ENCODE measurements at places on chromosomes 4 and X.

DNA sequence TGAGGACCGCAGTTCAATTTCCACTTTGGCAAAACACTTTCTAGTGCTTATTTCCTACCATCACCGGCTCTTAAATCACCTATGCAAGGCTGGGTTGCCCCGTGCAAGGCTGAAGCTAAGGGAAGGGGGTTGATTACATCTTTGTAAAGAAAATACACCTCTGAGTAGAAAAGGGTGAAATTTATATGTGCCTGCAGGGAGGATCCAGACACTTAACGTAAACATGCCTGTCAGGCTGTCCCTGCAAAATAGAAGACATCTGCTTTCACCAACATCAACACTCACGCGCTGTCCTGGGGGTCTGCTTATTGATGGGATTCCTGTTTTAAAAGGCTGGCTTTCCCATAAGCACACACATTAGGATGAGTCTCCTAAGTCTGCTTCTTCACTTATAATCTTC, 92.0 kb downstream of the PRKX start:
- no peak for DNase-seq

- no peak for DNase-seq
These were observed 41.0 kb downstream of the GAB1 start for GRCh38 chr4:143377611-143378099.

- peak; percentile 82 for DNase-seq
These were observed 4.4 kb upstream of the PRDM8 start for GRCh38 chr4:80192937-80193336.

- DNase-seq = peak; percentile 16
These were observed 161.2 kb upstream of the WDFY3 start for GRCh38 chr4:85127653-85128052.

DNA sequence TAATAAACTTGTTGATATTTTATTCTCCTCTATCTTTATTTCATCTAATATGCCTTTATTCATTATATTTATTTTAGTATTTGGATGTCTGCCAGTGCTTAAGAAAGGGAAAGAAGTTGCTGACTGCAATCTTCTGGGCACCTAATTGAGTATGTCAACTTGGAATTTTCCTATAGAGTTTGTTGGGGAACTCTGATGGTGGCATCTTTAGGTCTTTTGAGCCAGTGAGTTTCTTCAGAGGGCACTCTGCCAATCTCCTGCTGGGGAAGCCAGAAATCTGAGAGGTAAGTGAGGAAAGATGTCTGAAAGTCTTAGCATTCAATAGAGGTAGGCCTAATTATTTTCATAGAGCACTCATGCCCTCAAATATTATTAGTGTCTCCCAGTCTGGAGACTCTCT, 475.0 kb downstream of the GABRG1 start:
- DNase-seq = no peak

DNA sequence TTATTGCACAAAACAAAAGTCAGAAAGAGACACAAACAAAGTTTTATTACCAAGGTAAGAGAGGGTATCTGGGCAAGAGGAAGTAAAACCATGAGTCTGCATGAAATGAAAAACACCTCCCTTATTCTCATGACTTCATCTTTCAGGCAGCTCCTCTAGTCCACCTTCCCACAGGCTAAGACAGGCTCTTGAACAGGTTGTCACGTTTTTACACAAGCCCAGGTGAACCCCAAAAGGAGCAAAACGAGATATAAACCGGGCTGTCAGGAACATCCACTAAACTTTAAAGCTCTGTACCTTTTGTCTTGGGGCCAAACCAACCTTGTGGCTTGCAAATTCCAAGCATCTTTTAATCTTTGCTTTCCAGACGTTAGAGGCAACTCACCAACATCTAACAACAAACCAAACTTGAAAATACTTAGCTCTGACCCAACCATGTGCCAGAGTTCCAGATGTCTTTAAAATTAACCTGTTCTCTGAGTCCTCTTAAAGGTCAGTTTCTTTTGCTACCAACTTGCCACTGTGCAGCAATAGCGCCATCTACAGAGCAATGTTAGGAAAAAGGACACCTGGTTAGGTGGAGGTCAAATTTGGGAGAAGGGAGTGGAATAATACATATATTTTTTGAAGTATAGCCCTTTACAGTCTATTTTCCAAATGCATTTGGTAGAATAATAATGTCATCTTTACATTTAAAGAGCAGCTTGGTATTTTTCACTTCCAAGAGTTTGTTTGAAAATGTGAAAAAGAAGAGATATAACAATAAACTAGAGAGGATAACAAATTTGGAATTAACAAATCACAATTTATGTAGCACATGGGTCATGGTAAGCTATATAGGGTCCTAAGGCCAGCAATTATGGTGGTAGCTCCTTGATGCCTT, 73.1 kb downstream of the QRFPR start:
- DNase-seq = peak; percentile 50

DNA sequence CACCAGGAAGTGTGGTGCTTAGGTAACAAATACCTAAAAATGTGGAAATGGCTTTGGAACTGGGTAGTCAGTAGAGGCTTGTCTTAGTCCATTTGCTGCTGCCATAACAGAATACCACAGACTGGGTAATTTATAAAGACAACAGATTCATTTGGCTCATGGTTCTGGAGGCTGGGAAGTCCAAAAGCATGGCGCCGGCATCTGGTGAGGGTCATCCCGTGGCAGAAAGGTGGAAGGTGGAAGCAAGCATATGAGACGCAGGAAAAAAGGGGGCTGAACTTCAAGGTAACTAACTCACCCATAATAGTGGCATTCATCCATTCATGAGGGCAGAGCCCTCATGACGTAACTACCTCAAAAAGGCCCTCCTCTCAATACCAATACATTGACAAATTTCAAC, 6.6 kb downstream of the FAM3A start:
- no peak for DNase-seq

DNA sequence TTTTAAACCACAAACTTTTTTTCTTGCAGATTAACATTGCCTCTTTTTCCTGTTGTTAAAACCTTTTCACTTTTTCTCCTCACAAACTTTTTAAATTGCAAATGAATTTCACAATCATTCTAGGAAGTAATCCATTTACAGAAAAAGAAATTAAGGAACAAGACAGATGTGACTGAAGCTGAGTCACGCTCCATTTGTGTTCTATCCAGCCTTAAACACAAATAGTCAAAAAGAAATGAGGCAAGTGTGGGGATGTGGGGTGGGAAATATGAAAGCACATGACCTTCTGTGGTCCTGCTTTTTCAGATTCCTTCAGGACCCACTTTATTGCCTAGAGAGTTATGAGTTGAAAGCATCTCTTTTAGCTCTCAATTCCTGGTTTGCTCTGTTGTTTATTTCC, 197.0 kb downstream of the ADGRL3 start:
- DNase-seq = no peak

DNA sequence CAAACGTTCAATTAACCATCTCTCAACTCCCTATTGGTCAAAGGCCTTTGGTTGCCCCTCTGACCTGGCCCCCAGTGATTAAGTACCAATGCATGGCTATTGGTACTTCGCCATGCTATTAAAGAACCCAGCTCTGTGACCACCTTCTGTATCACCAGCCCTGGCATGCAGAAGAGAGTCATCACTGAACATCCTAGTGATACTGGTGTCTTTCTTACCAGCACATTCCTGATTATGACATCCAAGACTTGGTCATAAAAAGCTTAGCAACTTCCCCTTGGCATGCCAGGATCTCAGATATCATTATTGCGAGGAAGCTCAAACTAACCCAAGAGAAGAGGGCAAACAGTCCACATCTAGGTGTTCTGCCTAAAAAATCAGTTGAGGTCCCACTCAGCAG, 122.3 kb upstream of the OTUD4 start:
- no peak for DNase-seq

DNA sequence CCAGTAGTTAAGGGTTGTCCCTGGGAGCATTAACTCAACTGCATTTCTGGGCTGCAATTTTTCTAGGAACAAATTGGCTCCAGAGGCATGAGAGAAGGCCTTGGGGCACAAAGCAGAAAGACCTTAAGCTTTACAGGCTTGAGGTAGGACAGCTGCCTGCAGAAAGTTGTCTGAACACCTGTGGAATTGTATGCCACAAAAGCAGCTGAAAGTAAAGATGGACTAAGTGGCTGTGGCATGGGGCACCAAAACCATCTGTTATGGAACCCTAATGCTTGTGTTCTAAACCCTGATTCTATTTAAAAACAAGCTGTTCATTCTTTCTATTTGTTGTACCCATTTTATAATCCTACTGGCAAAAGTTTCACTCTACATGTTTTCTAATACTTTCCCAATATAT, 515.2 kb downstream of the GLUD2 start:
- DNase-seq = no peak

DNA sequence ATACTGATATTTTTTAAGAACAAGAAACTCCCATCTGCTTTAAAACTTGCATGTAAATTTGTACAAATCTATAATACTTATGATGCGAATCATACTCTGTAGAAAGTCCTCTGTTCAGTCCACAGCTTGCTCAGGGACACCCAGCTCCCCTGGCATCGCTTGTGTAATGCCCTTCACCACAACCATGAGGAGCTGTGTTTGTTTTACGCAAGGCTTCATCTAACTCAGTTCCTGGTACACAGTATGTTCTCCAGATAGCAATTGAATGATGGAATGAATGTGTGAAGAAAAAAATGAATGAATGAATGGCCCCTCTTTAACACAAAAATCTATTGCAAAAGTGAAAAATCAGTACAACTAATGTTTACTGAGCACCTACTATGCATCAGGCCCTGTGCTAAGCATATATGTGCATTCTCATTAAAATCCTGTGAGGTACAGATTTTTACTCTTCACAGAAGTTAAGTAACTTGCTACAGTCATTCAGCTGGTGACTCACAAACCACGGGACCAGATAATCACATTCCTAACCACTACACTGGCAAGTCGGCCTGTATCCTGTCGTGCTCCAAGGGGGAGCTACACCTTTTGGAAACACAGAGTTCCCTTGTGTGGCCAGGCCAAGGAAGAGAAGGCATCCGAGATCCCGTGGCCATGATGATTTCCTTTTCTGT, 58.7 kb upstream of the KDR start:
- peak; percentile 91 for DNase-seq

GRCh38 chr4:31998807-31999206, 1278.6 kb downstream of the PCDH7 start:
- no peak for DNase-seq

DNA sequence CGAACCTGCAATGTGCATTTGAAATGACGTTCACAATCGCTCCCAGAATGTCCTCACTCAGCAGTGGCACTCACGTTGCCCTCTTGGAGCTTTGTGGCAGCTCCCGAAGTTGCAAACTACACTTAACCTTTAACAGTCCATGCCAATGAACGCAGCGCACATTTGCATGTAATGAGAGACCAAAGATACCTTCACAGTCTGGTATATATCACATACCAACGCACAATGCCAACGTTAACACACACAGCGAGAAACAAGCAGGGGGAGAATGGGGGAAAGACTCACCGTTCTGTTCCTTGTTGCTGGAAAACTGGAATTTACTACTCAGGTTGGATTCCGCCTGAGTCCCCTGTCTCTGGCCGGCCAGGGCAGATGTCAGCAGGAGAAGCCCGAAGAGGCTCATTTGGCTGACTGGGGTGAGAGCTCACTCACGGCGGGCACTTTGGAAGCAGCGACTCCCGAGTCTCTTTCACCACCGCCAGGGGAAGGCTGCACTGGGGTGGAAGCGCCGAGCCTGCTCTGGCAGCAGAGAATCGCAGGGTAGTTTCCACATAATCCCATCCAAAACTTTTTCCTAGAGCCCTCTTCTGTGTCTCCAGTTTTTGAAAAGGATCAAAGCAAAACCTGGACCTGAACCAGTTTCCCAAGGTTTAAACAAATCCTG, 966 bp downstream of the PDGFC start:
- peak; percentile 73 for DNase-seq

- DNase-seq = peak; percentile 39
These were observed 149.6 kb upstream of the MID1 start for GRCh38 chrX:10769696-10770619.

DNA sequence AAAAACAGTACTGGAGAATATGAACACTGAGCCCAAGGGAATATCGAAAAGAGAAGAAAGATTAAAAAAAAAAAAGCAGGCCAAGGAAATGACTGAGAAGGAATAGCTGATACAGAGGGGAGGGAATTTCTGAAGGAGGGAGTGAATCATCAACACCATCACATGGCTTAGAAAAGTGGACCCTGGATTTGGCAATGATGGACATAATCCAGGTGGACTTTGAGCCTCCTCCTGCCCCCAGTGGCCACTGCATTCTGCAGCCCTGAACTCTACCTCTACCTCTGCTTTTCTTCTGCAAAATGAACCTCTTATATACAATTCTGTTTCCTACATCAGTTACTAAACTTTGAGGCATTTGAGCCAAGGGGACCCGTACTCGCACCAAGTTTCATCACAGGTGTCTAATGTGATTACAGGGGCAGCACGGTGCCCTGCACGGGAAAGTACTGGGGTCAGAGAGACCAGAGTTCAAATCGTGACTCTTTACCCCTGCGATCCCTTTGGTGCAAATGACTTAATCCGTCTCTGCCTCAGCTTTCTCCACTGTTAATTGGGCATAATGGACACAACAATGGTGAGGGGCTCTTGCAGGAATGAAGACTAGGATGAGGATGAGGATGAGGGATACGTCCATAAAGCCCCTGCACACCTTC, 1.1 kb downstream of the OCIAD2 start:
- peak; percentile 31 for DNase-seq

DNA sequence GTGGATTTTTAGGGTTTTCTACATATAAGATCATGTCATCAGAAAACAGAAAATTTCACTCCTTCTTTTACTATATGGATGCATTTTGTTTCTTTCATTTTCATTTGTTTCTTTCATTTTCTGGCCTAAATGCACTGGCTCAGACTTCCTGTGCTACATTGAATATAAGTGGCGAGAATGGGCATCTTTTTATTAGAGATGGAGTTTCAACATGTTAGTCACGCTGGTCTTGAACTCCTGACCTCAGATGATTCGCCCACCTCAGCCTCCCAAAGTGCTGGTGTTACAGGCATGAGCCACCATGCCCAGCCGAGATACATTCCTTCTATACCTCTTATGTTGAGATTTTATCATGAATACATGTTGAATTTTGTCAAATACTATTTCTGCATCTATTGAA, 61.8 kb downstream of the BRWD3 start:
- DNase-seq = no peak

GRCh38 chr4:24103434-24104157, 213.7 kb upstream of the PPARGC1A start:
- DNase-seq = no peak

DNA sequence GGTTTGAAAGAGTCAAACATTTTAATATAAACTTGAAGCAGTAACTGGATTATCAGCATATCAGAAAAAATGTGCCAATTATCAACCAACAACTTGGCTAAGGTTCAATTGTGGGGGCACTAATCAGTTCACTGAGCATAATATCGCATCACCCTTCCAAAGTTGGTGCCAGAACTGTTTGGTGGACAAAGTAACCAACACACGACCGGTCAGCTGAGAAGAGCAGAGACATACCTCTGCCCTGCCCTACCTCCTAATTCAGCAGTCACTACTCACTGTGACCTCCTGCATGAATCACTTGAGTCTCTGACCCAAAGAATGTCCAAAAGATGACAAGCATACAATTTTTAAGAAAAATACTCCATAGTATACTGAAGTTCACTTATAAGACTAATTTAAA, 53.2 kb downstream of the TSPAN5 start:
- DNase-seq = no peak

DNA sequence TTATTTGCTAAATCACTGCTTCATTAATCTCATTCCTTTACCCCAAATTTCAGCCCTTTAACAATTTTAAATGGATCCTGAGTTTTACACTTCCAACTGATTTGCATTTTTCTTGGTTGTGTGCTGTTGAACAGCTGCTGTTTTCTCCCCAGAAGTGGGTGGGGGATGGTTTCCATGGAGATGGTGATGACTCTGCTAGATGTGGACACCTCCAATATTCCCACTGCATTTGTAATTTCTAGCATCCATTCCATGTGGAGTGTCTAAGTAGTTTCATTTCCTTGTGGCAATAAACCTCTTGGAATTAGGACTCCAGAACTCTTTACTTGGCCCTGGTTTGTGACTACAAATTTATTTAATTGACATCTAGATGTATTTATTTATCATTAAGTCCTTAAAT, 330.4 kb downstream of the GBA3 start:
- DNase-seq = peak; percentile 58

Measured in AG10803 (cell line).